ENCODE measurements at places on chromosomes 2 and 18.
A peak's percentile ranks its signal among the peaks of the same experiment; 100 is the strongest.

DNA sequence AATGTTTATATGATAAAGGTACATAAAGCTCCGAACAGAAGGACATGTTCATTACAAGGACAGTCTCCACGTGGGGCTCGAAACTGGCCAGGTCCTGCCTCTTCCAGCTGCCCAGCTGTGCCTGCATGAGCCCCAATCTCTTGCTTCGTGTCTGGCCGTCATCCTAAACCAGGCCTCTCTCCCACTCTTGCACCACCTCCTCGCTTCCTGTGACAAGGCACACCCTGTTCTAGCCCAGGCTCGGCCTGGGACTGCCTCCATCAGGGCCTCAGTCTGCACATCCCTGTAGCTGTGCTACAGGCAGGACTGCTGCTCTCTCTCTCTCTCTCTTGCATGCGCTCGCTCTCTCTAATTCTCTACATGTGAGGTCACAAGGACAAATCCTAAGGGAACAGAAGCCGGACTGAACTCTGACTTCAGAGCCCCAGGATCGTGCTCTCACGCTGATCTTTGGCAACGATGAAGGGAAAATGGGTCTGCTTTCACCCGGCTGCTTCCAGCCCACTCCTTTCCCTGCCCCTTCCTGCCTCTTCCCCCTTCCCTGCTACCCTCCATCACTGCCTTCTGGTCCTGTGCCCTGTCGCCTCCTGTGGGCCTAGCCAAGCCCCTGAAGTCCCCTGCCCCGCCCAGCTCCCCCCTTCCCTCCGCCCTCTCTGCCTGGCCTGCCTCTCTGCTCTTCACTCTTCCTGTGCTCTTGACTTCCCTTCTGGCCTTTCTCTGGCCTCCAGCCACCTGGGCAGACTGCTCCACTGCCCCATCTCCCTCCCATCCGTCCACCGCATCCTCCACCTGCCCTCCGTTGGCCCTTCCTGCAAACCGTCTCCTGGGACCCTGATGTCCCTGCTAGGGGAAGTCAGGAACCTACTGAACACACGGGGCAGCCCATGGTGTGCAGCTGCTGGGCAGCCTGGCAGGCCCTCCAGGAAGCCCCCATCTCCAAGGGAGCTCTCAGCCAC lies 7.8 kb upstream of the GPR55 start:
- no peak for DNase-seq

DNA sequence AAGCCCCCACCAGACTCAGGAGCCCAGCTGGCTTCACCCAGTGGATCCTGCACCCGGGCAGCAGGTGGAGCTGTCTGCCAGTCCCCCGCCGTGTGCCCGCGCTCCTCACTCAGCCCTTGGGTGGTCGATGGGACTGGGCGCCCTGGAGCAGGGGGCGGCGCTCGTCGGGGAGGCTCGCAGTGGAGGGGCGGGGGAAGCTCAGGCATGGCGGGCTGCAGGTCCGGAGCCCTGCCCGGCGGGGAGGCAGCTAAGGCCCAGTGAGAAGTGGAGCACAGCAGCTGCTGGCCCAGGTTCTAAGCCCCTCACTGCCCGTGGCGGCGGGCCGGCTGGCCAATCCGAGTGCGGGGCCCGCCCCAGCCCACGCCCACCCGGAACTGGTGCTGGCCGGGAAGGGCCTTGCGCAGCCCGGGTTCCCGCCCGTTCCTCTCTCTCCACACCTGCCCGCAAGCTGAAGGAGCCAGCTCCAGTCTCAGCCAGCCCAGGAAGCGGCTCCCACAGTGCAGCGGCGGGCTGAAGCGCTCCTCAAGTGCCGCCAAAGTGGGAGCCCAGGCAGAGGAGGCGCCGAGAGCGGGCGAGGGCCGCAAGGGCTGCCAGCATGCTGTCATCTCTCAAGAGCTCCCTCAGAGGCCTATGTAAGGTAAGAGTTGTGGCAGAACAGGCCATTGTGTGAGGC lies 1307.8 kb upstream of the TMEFF2 start:
- DNase-seq, result no peak

DNA sequence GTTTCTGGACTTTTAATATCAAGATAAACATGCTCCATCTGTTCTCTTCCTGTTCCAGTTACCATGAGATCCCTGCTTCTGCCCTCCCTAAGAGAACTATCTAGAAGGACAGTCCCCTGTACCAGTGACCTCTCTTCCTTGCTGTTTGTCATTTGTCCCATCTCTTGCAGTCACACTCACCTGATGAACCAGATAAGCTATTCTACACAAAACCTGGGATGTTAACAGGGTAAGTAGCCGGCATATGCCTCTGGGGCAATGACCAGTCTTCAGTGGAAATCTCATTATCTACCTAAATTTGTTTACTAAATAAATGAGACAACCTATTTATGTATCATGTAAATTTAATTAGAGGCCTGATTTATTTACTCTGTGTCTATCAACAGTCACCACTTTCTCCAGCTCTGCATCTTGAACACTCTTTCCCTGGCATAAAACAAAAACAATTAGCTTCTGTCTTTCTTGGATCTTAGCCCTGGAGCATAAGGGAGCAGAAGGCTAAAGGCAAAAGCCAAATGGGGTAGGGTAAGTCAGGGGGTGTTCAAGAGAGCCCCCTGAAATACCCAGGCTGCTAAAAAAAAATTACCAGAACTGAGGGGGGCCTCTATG lies 337.7 kb downstream of the ALK start:
- no peak for DNase-seq

- DNase-seq, result peak; percentile 15
Measured at GRCh38 chr2:96773922-96774321, 13.2 kb downstream of the CNNM4 start.

DNA sequence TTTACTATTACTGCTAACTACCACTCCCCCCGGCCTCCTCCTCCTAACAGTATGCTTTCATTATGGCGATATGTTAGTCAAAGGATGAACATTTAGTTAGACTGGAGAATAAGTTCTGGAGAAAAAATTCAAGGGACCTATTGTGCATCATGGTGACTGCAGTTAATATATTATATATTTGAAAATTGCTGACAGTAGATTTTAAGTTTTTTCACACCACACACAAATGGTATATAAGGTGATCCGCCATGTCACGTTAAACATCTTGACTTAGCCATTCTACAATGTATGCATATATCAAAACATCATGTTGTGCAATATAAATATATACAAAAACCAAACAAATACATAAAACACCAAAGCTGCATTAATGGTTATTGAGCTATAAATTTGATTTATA lies 873.7 kb downstream of the CNTNAP5 start:
- no peak for DNase-seq

DNA sequence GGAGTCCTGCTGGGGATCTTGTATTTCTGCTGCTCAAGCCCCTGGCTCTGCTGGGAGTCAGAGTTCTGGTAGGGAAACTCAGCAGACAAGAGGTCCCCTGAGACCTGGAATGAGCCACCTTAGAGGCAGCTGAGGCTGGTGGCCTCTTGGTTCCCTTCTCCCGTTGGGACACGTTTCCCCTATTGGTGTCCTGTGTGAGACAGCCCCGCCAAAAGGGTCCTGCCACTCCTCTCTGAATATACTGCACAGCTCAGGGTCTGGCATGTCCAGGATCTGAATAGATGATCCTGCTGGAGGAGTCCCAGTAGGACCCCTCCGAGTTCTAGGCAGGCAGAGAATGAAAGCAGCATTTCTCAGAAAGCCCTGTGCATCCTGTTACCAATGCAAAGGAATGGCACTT lies 2.0 kb upstream of the RALB start:
- no peak for DNase-seq

- DNase-seq, result no peak
Measured at GRCh38 chr2:167506395-167506794, 618.1 kb downstream of the XIRP2 start.

- no peak for DNase-seq
Measured at GRCh38 chr2:71277147-71277475, 50.2 kb upstream of the PAIP2B start.

- no peak for DNase-seq
Measured at GRCh38 chr2:67581751-67582150, 184.6 kb downstream of the ETAA1 start.

DNA sequence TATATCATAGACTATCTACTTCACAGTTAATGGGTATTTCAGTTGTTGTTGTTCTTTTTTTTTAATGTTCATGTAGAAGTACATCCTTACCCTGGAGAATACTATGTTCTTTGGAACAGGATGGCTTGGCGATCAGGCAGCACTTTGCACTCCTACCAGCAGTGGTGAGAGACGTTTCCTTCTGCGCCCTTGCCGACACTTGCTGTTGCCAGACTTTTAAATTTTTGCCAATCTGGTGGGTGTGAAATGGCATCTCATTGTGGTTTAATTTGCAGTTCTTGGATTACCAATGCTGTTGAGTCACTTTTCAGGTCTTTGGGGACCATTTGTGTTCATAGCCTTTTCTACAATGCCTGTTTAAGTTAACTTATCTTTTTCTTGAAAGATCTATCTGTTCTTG lies 197.3 kb downstream of the SH3RF3 start:
- DNase-seq, result no peak

Data from NCI-H774 (cell line).